ENCODE measurements at places on chromosomes 3 and 15.

DNA sequence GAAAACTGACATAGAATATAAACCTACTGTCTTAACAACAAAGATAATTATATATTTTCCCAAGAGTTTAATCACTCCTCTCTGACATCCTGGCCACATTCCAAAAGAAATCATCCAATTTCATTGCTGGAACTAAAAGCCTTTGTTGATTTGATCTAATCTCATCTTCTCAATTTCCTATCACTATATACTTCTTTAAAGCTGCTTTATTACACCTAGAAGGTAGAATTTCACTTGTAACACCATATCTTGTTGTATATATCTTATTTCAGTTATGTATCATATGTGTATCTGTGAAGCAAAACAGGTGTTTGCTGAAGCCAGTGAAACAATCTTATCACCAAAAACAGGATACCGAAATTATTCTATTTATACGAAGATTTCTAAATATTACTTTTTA, 740.2 kb downstream of the ROBO1 start:
- no peak for DNase-seq

DNA sequence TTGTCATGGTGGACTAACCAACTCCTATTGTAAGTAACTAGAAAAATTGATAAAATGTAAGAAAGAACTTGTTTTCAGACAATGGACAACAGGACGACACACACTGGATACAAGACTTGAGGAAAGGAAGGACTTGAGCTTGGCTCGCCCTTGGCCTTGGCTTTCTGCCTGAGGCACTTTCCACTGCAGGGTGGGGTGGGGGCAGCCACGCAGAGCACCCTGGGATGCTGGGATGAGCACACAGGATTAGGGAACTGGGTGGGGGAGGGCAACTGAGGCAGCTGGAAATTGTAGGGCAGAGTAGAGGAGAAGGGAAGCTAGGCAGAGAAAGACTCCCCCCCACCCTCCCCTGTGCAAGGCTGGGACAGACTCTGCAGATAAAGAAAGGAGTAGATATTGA, 25.5 kb upstream of the HHATL start:
- no peak for DNase-seq

GRCh38 chr3:59469948-59470723, 420.3 kb upstream of the CFAP20DC start:
- DNase-seq: peak; percentile 32

DNA sequence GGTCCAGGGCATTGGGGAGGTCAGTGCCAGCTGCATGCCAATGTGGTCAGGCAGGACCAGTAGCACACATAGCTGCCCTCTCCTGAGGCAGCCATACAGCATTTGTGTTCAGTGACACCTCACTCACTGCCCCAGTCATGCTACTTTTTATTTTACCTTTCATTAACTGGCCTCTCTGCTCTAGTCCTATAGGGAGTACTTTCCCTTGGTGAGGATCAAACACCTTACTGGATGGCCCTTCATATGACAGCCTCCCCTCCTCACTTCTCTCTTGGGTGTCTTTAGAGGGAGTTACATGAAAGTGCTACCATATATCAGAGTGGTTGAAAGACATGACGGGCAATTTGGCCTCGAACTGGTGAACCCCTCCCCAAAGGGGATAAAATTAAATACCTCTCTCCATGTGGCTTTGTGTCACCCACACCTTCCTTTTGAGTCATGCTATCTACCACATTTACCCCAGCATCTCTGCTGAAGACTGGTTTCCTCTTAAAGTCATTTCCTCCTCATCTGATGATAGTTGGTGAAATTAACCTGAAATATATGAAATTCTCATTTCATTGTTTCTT, 17.6 kb downstream of the RLBP1 start:
- DNase-seq: peak; percentile 27

- DNase-seq: no peak
These were observed 83.4 kb downstream of the CHSY1 start for GRCh38 chr15:101168463-101168824.

- no peak for DNase-seq
These were observed 17.4 kb downstream of the DET1 start for GRCh38 chr15:88529021-88529630.

DNA sequence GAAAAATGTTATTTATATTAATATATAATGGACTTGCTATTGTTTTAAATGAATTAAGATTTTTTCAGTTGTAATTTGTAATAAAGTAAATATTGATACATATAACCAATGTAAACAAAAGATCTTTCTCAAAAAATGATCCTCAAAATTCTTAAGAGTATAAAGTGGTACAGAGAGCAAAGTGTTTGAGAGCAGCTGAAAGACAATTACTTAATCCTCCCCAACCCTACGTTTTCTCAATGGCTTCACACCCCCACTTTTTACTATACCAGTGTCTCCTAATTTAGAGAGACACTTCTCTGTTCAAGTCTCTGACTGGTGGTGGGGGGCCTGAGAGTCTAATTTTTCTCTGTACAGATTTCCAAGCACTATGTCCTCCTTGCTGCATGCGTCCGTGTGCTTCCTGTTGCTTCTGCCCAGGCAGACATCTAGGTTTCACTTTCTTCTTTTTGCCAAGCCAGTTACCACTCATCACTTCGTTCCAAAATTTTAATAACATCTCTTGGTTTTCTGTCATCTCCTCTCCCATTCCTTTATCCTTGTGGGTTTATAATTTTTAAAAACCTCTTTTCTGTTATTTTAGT, 276.3 kb upstream of the DNAJC19 start:
- no peak for DNase-seq

DNA sequence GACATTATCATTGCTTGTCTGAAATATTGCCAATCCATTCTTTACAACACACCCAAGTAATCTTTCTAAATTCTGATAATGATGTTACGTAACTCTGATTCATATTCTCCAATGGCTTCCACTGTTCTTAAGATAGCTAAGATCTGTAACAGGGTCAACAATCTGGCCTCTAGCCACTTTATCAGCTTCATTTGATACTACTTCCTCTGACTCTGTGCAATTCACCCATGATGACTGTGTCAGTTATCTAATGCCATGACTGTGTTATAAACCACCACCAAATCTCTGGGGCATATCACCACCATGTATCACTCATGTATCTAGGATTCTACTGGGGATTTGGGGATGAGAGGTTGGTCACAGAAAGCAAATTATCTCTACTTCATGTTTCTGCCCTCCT, 44.0 kb downstream of the CD200 start:
- no peak for DNase-seq

- DNase-seq: peak; percentile 28
These were observed 26.9 kb upstream of the LINGO1 start for GRCh38 chr15:77659350-77660321.
